Common myeloid progenitor, CD34-positive (primary cell): ENCODE measurements at places on chromosomes 1 and 21.
A peak's percentile ranks its signal among the peaks of the same experiment; 100 is the strongest.

GRCh38 chr1:36099681-36100341 lies 11.1 kb downstream of the ADPRS start:
- peak; percentile 63 for DNase-seq

DNA sequence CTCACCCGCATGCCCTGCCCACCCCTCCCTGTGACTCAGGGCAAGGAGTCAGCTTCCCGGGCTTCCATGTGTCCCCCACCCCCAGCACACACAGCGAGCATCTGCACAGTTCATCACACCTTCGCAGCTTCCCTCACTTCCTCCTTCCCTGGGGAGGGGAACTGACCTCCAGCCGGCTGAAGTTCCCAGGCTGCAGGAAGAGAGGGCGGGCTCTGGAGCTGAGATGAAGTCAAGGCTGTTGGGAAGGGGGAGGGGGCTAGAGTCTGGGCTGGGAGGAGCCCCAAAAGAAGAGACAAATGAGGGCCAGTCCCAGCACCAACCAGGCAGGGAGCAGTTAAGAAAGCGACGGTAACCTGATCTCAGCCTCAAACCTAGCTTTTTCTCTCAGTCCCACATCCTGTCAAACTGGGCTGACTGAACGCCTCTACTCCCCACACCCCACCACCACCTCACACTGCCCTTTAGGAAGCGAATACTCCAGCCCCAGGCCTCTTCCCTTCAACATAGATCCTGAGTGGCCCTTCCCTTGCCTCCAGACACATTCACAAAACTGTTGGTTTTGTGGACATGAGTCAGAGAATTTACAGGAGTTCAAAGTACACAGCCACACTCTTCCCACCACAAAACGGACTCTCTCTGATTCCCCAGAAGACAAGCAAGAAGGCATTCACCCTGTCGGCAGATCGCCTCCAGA lies 1.8 kb downstream of the RHOC start:
- DNase-seq, result peak; percentile 73

DNA sequence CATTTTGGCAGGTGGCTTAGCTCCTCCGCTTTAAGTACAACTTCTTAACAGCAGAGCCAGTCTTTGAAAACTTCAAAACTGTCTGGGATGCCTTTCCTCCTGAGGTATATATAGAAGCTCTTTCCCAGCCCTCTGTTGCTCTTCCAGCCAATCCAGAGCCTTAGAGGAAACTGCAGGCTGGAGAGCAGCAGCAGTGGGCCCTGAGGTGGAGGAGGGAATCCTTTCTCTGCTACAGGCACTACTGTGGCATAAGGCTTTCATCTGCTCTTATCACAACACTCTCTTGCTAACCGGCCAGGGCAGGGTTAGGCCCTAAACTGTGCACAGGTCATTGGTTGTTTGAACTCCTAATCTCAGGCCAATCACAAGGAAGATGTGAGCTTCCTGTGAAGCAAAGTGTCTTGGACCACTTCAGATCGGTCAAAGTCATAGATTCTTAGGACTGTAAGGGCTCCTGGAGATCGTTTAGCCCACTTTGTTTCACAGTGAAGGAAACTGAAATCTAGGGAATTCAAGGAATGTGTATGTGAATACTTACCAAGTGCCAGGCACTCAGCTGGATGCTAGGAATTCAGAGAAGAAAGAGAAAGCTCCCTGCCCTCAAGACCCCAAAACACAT lies at the start of gene RGS5:
TSS of gene RGS5 (minus strand) at position 84 of the 619 bp plus-strand sequence. CDS start at position 3, 81 bp downstream.
- no peak for DNase-seq

DNA sequence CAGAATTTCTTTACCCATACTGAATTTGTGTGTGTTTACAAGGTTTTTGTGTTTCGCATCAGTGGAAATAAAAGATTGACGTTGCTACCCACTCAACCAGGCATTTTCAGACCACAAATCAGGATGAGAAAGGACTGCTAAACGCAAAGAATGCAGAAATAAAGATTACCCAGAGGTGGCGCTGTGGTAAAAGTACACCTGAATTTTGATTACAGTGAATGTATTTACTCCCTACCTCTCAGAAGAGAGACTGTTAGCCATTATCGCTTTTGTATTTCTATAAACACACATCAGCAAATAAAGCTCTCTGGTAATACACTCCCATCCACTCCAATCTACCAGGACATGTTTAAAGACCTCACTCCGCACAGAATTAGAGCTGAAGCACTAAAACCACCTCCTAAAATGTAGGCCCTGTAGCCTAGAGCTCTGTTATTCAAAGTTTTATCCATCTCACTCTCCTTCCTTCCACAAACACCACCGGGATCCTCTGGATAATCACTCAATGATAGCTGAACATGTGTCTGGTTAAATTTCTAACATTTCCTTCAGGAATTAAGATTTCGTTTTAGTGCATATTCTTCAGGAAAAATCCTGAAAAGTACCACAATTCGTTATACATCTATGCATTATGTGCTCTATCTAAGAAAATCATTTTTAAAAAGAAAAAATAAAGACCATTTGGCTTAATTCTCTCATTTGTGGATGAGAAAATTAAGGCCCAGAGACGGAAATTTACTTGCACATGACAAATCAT lies 2.5 kb upstream of the LMO4 start:
- DNase-seq, result peak; percentile 72

DNA sequence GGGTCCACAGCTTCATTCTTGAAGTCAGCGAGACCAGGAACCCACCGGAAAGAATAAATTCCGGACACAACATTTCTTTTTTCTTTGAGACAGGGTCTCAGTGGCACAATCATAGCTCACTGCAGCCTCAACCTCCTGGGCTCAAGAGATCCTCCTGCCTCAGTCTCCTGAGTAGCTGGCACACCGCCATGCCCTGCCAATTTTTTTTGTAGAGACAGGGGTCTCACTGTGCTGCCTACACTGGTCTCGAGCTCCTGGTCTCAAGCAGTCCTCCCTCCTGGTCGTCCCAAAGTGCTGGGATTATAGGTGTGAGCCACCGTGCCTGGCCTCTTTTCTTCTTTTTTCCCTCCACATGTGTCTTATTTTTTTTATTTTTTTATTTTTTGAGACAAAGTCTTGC lies 20.6 kb upstream of the ENO1 start:
- no peak for DNase-seq

DNA sequence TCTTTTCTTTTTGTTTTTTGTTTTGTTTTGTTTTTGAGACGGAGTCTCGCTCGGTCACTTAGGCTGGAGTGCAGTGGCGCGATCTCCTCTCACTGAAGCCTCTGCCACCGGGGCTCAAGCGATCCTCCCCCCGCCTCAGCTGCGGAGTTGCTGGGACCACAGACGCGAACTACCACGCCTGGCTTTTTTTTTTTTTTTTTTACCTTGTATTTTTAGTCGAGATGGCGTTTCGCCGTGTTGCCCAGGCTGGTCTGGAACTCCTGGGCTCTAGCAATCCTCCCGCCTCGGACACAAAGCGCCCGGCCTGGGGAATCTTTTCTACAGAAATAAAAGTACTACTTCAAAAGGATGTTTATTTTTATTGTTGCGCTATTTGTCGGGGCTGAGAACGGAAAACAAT lies 1.1 kb upstream of the SETDB1 start:
- peak; percentile 30 for DNase-seq

- no peak for DNase-seq
These were observed 70.8 kb downstream of the SLC9A1 start for GRCh38 chr1:27084107-27084506.

GRCh38 chr1:8875216-8875861 lies 3.1 kb downstream of the ENO1 start:
- no peak for DNase-seq

DNA sequence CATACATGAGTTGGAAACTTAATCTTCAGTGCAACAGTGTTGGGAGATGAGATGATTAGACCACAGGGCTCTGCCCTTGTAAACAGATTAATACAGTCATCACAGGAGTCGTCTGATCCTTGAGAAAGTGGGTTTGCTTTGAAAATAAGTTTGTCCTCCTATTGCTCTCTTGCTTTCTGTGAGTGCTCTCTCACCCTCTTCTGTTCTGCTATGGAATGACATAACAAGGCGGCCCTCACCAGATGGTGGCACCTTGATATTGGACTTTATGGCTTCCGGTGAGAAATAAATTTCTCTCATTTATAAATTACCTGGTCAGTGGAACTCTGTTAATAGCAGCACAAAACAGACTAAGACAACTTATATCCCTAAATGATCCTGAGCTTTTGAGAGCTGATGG lies 353.6 kb downstream of the BRINP3 start:
- no peak for DNase-seq

DNA sequence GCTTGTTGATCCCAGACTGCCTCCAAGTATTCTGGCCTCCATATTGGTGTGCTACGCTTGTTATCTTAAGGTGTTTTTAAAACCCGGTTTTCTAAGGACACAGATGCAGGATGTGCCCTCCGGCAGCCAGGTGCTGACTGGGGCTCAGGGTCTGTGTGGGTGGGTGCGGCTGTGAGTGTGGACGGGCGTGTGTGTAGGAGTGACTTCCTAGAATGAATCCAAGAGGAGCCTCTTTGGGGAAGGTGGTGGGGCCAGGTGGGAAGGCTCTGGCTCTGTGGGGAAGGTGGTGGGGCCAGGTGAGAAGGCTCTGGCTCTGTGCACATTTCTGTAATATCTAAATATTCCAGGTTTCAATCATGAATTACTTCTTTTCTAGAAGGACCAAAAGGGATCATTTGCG lies 12.8 kb upstream of the TSPEAR start:
- no peak for DNase-seq
